ENCODE measurements at places on chromosomes 6 and 20.

- DNase-seq = no peak
Observed at GRCh38 chr6:44386929-44387345, 569 bp upstream of the CDC5L start.

- no peak for DNase-seq
Observed at GRCh38 chr6:163998496-163998895, 584.0 kb downstream of the QKI start.

DNA sequence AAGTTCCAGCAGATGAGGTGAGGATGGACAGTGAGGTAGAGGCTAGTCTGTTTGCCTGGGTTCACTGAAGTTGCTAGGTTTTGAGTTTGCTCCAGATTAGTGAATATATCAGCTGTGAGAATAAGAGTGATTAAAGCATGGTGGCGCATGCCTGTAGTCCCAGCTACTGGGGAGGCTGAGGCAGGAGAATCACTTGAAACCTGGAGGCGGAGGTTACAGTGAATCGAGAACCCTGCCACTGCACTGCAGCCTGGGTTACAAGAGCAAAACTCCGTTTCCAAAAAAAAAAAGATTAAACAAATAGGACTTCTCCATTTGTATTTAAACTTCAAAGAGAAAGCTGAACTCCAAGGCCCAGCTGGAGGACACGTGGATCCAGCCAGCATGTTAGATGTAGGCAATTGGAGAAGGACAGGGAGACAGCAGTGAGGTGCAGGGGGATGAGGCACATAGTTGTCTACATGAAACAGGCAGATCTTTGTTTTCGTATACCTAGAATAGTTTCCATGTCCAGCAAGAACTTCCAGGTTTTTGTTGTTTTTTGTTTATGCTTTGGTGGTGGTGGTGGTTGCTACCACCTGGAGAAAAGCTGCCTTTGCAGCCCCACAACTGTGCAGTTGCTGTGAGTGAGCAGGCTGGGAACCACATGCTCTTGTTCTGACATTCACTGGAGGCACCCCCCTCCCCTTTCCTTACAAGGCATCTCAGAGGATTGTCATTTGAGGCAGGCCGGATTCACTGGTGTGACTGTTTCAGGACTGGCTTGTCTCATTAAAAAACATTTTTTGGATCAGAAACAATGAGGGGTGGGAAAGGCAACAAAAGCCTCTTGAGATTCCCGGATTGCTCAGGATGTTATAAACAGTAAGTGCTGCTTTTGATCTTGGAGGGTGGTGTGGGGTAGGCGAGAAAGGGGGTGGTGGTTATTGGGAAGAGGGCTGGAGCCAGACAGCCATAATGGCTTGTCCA, 72.3 kb downstream of the JARID2 start:
- DNase-seq = no peak

- no peak for DNase-seq
Observed at GRCh38 chr6:144123836-144124235, 26.5 kb upstream of the STX11 start.

DNA sequence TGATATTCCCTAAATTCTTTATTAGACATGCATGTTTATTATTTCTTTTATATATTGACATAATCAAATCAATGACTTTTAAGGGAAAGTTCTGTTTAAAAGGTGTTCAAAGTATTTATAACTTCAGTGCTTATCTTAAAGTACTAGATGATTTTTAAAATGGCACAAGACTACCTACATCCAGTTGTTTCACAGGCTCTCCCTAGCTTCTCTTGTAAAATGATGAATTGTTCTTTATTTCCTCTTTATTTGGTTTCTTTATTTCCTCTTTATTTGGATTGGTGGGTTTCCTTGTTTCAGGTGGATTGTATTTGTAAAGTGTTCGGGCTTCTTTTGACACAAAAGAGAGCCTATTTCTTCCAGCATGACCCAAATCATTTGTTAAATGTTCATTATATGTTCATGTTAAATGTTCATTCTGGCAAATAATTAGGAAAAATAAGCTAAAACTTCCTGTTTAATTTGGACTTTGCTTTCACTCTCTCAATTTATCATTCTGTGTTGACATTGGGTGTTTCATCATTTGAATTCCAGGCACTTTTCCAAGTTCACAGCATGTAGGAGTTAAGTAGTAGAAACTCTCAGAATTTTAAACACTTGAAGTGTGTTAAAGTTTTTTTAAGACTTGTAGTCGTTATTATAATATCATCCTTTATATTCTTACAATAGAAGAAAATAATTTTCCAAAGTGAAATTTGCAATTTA, 24.6 kb downstream of the MLIP start:
- DNase-seq = peak; percentile 12

GRCh38 chr6:9405369-9405768, 970.0 kb upstream of the SLC35B3 start:
- peak; percentile 30 for DNase-seq

GRCh38 chr6:71043902-71044301, 87.0 kb upstream of the B3GAT2 start:
- DNase-seq = no peak

DNA sequence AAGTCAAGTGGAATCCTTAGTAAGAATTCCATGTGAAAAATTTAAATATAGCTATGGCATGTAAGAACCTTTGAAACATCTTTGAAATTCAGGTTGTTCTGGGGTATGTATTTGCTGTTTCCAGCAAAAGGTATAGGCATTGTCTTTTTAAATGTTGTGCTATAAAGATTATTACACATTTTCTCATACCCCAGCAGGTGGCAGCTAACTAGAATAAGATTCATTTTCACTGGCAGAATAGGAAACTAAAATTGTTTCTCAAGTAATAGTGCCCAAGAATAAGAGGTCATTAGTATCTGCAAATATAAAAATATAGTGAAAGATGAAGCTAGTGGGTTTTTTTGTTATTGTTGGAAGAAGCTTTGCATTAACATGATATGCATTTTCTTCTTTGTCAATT, 1.8 kb downstream of the GRIK2 start:
- no peak for DNase-seq

DNA sequence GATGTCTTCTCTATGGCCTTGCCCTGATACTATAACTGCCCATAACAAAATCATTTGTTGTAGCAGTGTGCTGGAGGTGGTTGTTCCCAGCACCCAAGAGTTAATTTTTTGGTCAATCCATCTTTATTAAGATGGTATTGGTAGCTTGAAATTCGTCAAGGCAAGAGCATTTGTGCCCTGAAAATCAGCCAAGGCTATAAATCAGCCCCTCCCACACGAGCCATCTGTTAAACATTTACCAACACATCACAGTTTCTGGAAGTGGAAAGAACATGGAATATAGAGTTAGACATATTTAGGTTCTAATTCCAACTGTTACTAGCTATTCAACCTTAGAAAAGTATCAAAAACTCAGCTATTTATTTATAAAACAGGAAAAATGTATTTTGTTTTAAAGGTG, 888.4 kb upstream of the GJE1 start:
- DNase-seq = no peak

GRCh38 chr6:136334465-136334846, 44.8 kb upstream of the BCLAF1 start:
- DNase-seq = no peak

- no peak for DNase-seq
Observed at GRCh38 chr6:106381223-106381622, 20.7 kb downstream of the CRYBG1 start.

- DNase-seq = no peak
Observed at GRCh38 chr20:9809271-9809670, 29.6 kb downstream of the PAK5 start.

DNA sequence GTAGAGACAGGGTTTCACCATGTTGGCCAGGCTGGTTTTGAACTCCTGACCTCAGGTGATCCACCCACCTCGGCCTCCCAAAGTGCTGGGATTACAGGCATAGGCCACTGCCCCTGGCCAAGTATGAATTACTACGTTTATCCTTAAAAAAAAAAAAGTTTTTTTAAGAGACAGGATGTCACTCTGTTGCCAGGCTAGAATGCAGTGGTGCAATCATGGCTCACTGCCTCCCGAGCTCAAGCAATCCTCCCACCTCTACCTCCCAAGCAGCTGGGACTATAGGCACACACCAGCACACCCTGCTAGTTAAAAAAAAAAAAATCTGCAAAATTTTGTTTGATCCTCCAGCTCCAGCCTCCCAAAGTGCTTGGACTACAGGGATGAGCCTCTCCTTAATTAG, 23.1 kb downstream of the IYD start:
- no peak for DNase-seq

GRCh38 chr20:33475381-33476152, 14.3 kb upstream of the CBFA2T2 start:
- DNase-seq = no peak

GRCh38 chr6:66190858-66191257, 483.8 kb upstream of the EYS start:
- no peak for DNase-seq

DNA sequence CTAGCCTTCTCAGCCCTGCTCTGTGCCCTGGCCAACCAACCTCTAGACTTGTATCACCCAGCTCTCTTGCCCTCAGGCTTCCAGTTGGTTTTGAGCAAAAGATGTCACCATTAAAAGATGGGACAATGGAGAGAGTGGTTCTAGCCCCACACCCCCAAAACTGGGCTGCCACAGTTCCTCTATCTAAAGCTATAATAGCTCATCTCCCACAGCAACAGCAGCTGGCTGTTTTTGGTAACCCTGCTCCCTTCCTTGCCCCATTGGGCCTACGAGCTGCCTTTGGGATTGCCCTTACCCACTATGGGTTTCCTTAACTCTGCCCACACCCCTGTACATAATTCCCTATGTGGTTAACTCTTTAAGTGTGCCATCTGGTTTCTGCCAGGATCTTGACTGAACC, 7.6 kb upstream of the SRSF3 start:
- DNase-seq = no peak

GRCh38 chr20:43513931-43514647, 6.6 kb downstream of the L3MBTL1 start:
- DNase-seq = peak; percentile 97

- DNase-seq = peak; percentile 85
Observed at GRCh38 chr20:51385646-51386530, 156.6 kb downstream of the NFATC2 start.
